ENCODE measurements at places on chromosomes 4 and X.

- no peak for DNase-seq
Measured at GRCh38 chr4:163090997-163091684, 75.5 kb downstream of the NAF1 start.

GRCh38 chrX:106875151-106875550 is 28.0 kb downstream of the RIPPLY1 start:
- no peak for DNase-seq

- no peak for DNase-seq
Measured at GRCh38 chrX:97315939-97316338, 432.2 kb downstream of the RPA4 start.

DNA sequence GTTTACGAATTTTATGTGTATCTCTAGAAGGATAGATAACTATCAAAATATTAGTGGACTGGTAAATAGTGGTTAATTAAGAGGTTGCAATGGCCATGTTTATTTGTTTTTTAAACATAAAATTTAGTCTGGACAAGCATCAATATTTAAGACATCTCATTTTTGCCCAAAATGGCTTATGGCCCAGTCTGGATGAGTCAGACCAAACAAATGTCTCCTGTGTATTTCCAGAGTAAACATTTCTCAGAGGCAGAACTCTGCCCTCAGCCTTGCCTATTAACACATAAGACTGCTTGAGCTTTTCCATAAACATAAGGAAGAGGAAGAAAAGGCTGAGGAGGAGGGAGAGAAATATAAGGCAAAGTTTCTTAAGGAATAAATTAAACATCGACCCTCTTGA is 277.1 kb upstream of the DIAPH2 start:
- no peak for DNase-seq

DNA sequence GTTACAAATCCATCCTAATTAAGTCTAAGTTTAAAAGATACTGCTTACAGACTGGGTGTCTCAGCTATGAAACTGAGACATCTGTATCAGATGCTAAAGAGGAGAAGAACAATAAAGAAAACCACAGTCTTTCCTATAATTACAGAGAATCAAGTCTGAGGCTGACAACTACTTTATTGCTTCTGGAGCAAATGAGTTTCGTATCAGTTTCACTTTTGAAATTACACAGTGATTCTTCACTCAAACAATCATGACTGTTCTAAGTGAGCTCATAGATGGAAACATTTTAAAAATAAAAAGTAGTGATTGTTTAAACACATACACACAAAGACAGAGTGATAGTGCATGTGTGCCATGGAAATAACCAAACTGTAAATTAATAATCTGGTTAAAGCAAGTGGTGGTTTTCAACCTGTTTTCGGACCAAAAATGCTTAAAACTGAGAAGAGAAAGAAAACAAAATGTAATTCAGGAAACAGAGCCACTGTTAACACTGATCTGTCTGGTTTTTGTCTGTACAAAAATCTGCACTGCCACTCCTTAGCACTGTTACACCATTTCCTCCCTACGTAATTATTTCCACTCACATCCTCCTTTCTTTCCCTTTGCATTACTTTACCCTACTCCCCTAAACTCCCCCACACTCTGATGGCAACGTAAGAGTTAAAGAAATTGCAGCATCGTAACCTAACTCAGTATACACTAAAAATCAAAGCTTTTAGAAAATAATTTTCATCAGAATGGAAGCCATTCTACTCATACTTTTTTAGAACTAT is 12.5 kb downstream of the RFC1 start:
- peak; percentile 41 for DNase-seq

DNA sequence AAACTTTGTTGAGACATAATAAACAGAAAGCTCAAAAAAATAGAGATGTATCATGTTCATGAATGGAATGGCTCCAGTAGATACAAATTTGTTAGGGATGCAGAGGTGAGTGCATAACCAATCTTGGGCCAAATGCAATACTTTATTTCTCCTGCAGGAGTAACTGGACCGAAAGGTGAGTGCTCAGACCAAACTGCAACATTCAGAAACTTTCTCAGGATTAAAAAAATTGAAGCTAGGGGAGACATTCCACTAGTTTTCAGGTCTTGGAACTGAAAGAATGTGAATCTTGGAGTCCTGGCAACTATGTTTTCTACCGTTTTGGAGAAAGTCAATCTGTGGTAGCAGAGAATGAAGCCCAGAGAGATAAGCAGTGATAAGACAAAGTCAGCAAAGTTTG is 21.2 kb upstream of the LCORL start:
- no peak for DNase-seq

DNA sequence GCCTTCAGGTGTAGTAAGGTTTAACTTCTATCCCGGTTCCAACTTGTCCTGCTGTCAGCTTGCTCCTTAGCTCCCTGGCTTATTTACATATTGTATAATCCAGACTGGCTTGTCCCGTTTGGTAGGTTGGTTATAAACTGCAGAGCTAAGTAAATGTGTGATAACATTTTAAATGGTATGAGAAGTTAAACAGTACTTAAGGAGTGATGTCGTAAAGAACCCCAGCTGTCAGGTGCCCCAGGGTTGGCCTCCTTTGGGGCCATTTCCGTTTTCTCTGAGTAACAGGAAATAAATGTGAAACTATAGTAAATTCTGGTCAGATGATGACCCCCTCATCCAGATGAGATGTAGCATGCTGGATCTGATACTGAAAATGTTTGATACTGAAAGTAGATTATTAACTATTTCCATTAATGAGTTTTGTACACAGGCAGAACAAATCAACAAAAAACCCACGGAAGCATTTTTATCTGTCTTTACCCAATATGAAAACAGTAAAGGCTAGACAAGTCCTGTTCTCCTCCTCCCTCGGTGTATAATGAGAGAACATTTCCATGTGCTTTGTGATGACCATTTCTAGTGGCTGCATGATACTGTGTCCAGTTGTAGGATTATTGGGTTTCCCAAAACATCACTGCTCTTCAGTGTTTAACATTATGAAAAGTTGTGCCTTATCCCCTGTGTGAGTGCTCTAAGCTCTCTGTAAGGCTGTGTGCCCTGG is 22.4 kb downstream of the GAB1 start:
- peak; percentile 10 for DNase-seq

GRCh38 chr4:70914000-70914399 is 11.8 kb downstream of the MOB1B start:
- no peak for DNase-seq

GRCh38 chr4:679629-680028 is 5.3 kb downstream of the MYL5 start:
- DNase-seq, result no peak

DNA sequence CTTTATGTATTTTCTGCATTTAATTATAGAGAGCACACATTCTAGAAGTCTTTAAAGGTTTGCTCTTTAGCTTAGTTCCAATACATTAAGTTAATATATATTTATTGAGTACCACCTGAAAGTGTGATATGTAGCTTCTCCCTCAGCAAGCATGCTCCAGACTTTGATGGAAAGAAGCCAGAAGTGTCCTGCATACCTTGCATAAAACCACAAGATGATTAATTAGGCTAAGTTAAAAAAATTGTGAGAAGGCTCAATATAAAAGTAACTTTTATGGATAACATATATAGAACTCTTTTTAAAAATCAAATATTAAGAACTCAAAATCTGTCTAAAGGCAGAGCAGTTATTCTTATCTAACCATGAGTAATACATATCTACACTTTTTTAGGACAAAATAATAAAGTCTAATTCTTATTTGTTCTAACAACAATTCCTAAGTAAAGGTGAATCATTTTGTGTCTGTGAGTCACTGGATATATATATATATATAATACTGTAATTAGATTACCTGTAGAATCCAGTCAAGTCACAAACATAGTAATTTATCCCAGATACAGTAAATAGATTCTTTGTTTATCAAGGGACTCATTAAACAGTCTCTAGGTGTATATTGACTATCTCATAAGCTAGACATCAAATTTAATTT is 51.2 kb downstream of the INTS12 start:
- DNase-seq, result no peak

GRCh38 chr4:9987749-9988362 is 33.4 kb downstream of the SLC2A9 start:
- no peak for DNase-seq

- no peak for DNase-seq
Measured at GRCh38 chrX:74286950-74287740, 16.8 kb upstream of the ZCCHC13 start.

DNA sequence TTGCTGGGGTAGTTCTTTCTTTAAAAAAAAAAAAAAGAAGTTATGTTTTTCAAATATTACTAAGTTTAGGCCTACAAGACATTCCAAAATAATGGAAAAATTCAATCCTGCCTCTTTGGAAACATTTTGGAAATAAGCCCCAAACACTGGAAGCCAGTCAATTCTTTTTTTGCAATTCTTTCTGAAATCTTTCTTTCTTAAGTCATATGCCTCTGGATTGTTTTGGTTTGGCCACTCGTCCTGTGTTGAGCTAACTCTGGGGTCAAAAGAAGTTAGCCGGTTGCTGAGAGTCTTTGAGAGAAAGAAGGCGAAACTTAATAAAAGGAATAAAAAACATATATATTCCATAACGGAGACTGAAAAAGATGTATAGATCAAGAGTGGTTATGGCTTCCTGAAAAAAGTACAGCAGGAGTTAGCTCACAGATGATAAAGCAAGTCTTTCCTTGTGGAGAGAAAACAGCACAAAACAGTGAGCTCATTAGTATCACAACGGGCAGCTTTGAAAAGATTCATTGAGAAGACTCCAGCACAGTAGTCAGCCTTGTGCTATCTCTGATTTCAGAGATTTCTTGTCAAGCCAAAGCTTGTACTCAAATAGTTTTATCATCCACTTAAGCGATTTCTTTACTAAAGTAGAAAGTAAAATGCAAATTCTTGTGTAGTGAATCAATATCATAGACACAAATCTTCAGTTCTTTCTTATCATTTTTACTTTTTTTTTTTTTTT is 64.8 kb downstream of the PLS3 start:
- no peak for DNase-seq

DNA sequence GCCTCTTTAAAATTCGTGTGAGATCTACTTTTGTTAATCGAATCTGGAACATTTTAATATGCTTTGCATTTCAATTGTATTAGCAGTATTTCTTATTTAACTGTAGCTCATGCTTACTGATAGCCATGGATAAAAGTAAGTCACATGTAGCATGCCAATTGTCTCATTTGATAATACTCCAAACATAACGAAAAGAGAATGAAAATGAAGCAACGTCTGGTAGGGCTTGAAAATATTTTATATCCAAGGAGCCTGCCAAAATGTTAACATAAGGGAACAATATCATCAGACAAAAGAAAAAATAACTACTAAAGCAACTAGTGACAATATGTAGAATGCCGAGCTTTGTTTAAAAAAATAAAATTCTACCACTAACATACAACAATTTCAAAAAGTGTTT is 94.1 kb upstream of the MID1 start:
- DNase-seq, result no peak

DNA sequence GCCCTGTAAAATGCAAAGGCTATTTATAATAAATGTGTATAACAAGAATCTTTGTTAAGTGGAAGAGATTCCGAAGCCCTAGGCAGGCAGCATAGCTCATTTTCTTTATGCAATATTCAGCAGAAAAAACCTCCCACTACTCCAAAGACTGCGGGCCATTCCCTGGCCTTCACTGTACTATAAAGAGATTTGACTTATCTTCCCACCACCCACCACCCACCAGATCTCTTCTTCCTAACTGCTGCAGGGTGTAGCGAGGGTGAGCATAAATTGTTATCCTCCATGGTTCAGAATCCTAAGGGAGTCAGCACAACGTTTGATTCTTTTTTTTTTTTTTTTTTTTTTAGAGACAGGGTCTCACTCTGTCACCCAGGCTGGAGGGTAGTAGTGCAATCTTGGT is 114.8 kb downstream of the NSUN7 start:
- DNase-seq, result no peak

GRCh38 chr4:24809376-24809775 is 14.0 kb downstream of the SOD3 start:
- DNase-seq, result no peak

- DNase-seq, result no peak
Measured at GRCh38 chr4:108100827-108101226, 67.9 kb downstream of the LEF1 start.

DNA sequence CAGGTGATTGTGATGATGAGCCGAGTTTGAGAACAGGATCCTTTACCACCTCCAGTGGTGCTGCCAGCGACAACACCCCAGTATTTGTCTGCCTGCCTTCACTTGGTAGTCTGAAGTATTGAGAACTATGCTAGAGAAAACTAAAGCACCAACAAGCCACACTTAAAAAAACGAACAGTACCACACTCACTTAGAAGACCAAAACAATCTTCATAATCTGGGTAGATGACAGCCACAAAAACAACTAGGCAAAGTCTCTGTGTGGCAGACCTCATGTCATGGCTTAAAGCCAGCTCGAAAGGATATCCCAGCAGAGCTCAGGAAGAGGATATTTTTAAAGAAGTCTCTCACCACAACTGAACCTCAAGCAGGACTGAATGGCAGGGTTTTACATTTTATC is 236.0 kb downstream of the GPC3 start:
- peak; percentile 46 for DNase-seq

DNA sequence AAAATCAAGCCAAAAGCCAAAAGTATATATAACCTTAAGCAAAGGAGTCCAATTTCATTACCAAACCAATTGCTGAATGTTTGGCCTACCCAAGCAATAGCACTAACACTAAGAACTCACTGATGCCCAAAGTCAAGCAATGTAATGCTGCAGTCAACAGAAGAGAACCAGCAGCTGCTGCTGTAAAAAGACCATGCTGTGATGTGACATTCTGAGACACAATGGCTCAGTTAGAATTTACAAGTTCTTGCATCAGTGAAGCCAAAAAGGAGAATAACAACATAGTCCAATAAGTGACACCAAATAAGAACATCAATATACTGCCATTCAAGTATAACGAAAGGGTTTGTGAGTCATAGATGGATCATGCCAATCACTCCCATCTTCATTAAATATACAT is 514.0 kb upstream of the DIAPH2 start:
- no peak for DNase-seq

- no peak for DNase-seq
Measured at GRCh38 chr4:17418010-17418409, 93.9 kb downstream of the QDPR start.

GRCh38 chr4:159197260-159197884 is 94.5 kb downstream of the RAPGEF2 start:
- no peak for DNase-seq

DNA sequence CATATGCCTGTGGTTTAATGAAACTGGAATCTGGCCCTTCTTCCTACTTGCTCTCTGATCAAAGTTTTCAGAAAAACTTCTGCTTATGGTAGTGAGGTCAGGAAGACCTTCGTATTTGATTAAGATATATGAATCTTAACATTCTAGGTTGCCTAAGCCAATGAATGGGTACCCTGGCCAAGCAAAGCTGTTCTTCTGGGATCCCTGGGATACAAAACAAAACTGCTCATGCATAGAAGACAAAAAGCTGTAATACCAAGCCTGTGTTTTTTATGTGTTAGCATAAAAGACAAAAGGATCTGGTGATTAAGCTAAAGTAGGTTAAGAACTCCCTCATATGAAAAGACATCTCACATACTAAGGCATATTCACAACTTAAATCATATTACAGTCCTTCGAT is 21.6 kb downstream of the ANKRD17 start:
- DNase-seq, result no peak

DNA sequence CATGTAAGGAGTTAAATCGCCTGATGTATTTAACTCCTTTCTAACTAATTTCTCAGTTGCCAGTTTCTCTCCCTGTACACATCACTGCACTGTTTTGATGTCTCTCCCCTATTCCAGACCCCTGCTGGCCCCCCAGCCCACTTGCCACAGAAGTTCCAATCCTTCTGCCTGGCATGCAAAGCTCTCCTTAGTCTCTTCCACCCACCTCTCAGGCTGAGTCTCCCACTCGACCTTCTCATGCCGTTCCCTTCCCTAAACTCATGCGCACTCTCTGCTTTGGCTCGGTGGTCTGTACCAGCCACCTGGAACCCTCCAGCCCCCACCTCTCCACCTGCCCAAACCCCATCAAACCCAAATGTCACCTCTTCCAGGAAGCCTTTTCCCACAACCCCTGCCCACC is 56.9 kb downstream of the APLN start:
- DNase-seq, result no peak
